Gastrocnemius medialis (tissue), 4 donors: ENCODE measurements at places on chromosomes 12 and 14. TPM values are rescaled to one million over a fixed set of nuclear protein-coding genes. Genes with fewer than 3 reads are reported as not detected.

Gene TMEM116
- total RNA-seq = 1.9 TPM

Gene ACSS3
- 13.6 TPM for total RNA-seq

Gene ADCY4
- 8.9 TPM for total RNA-seq

Gene SPRYD3
- total RNA-seq = 15.9 TPM

Gene NUAK1
- 18.9 TPM for total RNA-seq

Gene LTBR
- total RNA-seq = 98.6 TPM

Gene RTRAF
- 91.2 TPM for total RNA-seq

Gene IL22
- not detected for total RNA-seq

Gene SMCO3
- total RNA-seq = not detected

Gene BEGAIN
- total RNA-seq = 0.26 TPM

Gene NGB
- total RNA-seq = not detected

GRCh38 chr14:93939304-93940229 lies 12.4 kb downstream of the FAM181A start:
- peak; percentile 78 for DNase-seq

DNA sequence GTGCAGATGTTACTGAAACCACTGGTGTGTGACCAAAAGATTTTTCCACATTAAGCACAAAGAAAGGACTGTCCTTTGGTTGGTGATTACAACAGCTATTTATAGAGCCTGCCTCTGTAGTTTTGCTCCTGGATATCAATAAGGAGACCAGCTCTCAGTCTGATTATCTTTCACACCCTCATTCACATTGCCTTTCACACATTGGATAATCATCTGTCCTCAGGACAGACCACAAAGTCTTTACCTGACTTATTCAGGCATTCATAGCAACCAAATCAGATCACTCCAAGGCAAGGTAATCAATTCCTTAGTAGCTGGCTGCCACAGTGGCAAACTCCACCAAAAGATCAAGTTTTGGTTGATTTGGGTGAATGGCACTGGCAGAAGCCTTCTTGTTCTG lies 59.6 kb upstream of the CPSF6 start:
- no peak for DNase-seq

GRCh38 chr12:26748741-26749431 lies 84.1 kb downstream of the ITPR2 start:
- no peak for DNase-seq

DNA sequence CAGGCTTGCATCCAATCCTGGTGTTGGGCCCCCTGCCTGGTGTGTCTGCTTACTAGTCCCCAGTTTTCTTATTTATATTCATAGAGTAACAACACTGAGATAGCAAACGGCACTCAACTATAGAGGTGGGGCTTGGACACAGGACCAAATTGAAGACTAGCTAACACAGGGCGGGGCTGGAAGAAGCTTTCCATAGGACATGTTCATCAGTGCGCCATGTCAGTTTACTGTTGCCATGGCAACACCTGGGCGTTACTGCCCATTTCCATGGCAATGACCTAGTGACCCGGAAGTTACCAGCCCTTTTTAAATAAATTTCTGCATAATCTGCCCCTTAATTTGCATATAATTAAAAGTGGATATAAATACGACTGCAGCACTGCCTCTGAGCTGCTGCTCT lies 275.5 kb upstream of the TMEM132C start:
- DNase-seq = no peak

DNA sequence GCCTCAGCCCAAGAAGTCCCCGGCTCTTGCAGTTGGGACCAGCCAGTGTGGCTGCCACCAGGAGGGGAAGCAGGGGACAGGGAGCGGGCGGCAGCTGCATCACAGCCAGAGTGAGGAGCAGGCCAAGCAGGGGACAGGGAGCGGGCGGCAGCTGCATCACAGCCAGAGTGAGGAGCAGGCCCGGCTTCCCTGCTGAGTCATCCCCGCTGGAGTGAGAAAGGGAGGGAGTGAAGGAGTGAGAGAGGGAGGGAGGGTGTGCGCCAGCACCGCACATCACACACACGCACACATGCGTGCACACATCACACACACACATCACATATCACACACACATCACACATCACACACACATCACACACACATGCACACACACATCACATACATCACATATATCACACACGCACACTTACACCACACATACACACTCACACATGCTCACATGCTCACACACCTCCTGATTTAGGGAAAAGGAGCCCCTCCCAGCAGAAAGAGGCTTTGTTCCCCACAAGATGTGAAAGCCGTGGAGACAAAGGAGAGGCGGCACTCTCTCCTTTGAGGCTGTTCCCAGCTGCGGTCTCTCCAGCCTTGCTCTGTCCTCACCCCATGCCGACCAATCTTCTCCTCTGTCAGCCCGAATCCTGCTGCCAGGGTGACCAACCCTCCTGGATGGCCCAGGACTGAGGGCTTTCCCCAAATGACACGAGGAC lies 16.7 kb upstream of the ZDHHC22 start:
- peak; percentile 62 for DNase-seq

- no peak for DNase-seq
Observed at GRCh38 chr14:61160798-61161197, 120.3 kb downstream of the TMEM30B start.

GRCh38 chr12:98185606-98186005 lies 329.8 kb upstream of the TMPO start:
- DNase-seq = no peak

GRCh38 chr12:111904446-111904975 lies 62.5 kb downstream of the MAPKAPK5 start:
- DNase-seq = no peak

DNA sequence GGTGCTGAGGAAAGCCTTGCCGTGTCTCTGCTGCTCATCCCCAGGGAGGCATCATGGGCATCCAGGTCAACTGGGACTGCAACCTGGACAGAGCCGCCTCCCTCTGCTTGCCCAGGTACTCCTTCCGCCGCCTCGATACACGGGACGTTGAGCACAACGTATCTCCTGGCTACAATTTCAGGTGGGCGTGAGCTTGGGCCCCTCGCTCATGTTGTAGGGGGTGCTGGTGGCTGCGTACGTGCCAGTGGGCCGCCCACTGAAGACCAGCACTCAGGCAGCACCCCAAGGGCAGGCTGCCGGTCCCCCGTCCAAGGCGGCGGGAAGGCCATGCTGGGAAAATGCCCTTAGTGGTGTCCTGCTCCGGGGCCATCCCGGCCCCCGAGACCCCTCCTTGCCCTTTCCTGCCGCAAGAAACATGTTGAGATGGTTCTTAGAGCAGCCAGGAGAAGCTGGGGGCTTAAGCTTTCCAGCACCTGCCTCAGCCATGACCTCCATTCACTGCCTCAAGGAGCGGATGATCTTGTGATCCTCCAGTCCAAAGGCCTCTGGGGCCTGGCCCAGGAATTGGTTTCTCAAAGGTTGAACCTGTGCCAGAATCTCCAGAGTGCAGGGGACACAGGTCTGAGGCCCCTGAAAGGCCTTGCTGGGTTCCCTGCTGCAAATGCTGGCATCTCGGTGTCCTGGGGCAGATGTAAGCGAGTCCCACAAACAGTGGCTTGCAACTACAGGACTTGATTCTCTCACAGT lies 19.2 kb downstream of the P2RX4 start:
- DNase-seq = no peak

DNA sequence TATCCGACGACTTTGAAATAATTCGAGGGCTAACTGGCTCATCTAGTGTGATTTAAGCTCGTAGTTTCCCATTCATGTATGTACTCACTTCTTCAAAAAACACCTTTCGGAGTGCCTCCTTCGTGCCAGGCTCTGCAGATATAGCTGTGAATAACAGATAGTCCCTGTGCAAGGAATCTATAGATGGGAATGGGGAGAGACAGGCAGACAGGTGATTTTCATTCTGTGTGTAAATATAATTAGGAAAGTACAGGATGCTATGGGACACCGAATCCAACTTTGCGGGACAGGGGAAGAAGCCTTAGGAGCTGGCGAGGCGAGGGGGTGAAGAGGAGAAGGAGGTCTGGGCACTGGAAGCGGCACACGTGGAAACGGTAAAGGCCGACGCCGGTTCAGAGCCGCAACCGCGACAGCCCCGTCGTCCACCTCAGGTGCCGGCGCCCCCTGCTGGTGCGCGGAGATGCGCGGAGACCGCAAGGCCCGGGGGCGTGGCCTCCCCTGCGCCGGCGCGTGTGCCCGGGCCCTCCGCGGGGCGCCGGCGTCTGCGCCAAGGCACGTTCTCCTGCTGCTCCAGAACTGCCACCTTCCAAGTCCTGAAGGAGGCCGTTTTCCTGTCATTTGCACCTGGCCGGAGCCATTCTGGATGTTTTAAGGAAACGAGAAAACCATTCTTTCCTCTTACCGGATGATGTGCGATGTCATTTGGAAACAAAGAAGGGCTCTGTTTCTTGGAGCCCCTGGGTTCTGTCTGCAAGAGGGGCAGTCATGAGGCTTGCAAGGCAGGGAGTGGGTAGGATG lies 18.0 kb upstream of the CACNA1C start:
- peak; percentile 43 for DNase-seq

DNA sequence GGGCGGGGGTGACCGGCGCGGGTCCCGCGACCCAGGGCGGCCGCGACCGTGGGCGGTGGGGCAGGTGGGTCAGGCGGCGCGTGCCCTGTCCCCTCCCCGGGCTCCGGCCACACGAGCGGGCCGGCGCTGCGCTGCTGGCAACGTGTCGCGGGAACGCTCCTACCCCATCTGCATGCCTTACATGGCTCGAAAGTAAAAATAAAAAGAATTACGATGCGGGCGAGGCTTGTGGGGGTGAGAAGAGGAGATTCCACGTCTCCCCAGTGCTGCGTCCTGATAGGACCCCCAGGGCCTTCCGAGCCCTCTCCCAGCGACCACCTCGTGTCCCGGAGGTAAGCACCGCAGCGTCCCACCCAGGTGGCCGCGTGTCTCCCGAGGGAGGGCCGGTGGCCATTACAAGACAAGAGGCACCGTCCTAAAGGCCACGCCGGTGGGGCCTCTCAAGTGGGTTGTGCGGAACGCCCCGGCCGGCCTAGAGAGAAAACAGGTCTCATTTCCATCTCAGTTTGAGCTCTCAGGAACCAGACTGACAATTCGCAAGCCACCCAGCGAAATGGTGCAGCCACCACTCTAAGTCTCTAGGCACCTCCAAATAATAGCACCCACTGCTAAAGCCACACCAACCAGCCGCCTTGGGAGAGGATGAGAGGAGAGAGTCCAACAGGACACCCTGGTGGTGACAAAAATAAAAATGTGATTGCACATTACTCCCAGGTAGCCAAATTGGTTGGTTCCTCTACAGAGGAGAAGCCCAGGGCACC lies 612 bp upstream of the FOXN3 start:
- peak; percentile 73 for DNase-seq

DNA sequence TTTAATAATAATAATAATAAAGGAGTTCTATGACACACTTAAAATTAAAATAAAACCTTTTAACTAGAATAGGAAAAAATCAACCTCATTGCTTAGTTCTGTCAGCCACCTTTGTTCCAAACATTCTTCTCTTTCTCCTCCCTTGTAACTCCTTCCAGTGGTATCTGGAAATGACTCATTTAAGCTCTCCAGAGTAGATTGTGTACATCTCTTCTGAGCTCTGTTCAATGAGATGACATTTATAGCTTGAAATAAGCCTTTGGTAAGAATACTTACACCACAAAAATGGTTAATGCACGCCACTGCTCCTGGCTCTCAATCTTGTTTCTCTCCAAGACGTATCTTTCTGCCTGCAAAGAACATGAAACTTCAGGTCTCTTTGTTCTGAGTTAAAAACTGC lies 70.3 kb downstream of the STAB2 start:
- DNase-seq = no peak

DNA sequence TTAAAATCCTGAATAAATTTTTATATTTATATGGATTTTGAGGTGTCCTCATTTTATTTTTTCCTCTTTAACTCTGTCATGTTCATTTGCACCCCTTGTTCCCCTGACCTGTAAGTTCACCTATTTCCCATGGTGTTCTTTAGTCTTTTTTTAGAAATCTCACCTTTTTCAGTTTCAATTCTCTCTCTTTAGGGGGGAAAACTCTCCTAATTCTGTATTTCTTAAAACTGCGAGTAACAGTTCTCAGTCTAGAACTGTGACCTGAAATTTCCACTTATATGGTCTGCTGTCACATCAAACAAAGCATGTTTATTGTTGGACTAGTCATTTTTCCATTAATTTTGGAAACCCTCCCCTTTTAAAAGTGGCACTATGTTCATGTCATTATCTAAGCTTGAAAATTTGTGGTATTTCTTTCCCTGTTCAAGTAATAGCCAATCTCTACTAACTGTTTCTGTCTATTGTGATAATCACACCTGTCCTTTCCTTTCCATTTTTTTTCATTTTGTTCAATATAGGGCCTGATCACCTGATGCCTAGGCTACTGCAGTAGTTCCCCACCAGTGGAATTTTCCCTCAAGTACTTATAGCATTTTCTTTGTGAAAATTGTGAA lies 14.0 kb upstream of the FBXO33 start:
- no peak for DNase-seq

DNA sequence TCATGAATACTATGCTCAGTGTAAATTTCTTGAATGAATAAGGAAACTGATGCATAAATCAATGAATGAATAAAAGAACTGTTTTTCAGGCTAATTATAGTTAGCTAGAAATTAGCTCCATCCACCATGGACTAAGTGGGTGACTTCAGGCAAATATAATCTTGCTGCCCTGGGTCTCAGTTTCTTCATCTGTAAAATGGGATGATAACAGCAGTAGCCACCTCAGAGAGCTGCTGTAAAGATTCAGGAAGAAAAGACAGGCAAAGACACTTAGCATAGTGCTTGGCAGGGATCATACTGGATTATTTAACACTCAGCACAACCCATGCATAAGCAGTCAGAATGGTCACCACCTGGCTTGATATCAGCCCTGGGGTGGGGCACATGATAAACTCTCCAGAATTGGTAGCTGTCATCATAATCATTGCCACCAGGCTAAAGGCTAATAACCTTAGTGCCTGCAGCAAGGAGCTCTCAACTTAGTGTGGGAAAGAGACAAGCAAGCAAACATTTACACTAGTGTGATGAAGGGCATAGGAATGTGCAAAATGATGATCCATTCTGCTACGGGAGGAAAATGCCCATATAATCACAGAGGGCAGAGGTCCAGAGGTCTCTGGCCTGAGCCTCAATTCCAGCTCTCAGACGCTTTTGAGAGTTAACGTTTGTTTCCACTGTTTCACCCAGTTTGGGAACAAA lies 234.7 kb upstream of the TBX3 start:
- no peak for DNase-seq

DNA sequence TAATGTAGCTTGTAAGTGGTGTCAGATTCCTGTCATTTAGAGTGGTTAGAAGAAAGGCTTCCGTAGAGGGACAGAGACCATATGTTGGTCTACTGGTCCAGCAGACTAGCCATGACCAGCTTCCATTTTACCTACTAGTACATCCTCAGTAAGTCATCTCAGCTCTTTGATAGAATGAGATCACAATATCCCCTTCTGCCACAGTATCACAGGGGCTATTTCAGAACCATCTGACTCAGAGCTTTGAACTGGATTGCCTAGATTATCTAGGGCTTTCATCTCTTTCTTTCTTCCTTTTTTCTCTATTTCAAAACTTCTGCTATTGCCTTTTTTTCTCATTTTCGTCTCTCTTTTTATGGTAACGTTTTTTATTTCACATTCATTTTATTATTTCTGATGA lies 4.7 kb downstream of the ZDHHC17 start:
- DNase-seq = no peak

- no peak for DNase-seq
Observed at GRCh38 chr14:76827696-76828296, 1.6 kb downstream of the LRRC74A start.
